ENCODE measurements at places on chromosomes 7 and 10. TPM values are rescaled to one million over a fixed set of nuclear protein-coding genes. Genes with fewer than 3 reads are reported as not detected.
A peak's percentile ranks its signal among the peaks of the same experiment; 100 is the strongest.

Gene NRG3
- total RNA-seq, result not detected

Gene ACHE
- total RNA-seq, result under 0.01 TPM

Gene BNIP3
- total RNA-seq, result 112 TPM

Gene OR9A2
- not detected for total RNA-seq

Gene GALNT17
- 0.36 TPM for total RNA-seq

Gene CYCS
- 21.5 TPM for total RNA-seq

Gene BICC1
- 254 TPM for total RNA-seq

Gene GRM8
- total RNA-seq, result not detected

GRCh38 chr10:102648889-102649796 lies 4.9 kb downstream of the TRIM8 start:
- H3K4me3 ChIP-seq, result peak overlapping the region; percentile 88
- DNase-seq, result peak; percentile 86
- peaks cover 37% of the 10 kb centered on the region for H3K4me1 ChIP-seq
- H3K36me3 ChIP-seq, result peaks cover 36% of the 10 kb centered on the region
- peak overlapping the region; percentile 33 for H3K27ac ChIP-seq

DNA sequence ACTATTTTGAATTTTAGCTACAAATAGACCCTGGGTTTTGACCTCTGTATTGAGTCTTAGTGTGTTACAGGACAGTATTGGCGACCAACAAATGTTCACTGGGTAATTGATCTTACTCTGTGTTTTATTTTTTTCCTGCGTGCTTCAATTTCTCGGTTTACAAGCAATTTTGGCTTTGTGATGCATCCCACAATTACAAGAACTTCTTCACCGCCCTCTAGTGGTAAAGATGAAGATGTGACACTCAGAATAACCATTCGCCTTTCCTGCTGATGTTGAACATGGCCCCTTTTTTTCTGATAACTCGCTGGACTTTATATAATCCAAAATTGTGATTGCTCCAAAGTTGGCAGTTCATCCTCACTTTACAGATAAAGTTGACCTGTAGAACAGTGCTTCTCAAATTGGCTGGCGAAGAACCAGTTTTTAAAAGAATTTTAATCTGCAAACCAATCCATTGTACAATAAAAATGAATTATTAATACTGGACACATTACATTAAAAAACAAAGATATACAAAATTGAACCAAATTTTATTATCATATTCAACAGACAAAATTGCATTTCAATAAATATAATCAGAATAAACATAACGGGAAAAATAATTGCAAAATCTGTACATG lies 20.2 kb upstream of the SMC3 start:
- H3K4me1 ChIP-seq, result no peaks in the 10 kb centered on the region
- peaks cover 7% of the 10 kb centered on the region for H3K27me3 ChIP-seq
- no peak overlapping the region for H3K4me3 ChIP-seq
- H3K36me3 ChIP-seq, result no peaks in the 10 kb centered on the region

DNA sequence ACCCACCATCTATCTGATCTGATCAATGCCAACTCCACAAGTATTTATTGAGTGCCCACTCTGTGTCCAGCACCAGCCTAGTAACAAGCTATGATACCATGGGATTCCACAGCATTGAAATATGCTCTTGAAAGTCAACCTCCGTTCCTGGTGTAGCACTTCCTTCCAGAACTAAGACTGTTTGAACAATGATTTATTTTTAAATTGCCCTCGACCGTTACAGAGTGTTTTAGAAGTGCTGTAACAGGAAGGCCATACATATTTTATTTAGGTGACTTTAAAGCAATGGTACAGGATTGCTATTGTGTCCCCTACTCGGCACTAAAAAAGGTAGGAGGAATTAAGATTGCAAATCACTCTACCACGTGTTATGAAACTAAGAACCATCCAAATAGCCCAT lies 225.6 kb downstream of the TEX36 start:
- no peak overlapping the region for H3K4me3 ChIP-seq
- H3K36me3 ChIP-seq, result no peaks in the 10 kb centered on the region
- DNase-seq, result no peak
- no peak overlapping the region for H3K27ac ChIP-seq

DNA sequence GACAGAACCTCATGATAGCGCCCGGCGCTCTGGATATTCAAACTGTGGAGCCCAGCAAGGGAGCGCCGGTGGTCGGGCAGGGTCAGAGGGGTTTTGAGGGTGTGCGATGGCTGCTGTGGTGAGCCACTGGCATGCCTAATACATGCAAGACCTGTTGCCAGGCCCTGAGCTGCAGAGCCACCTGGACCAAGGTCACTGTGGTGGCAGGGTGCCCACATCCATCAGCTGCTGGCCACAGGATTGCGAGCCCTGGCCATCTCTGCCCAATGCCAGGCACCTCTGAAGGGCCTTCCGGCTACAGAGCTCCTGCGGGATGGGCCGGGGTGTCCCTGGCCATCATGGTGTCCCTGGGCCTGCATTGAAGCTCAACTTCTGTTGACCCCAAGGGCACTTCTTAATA lies 123.0 kb upstream of the TNRC18 start:
- H3K4me3 ChIP-seq, result no peak overlapping the region
- peak; percentile 47 for DNase-seq
- no peak overlapping the region for H3K27ac ChIP-seq

- no peak overlapping the region for H3K27ac ChIP-seq
- no peaks in the 10 kb centered on the region for H3K36me3 ChIP-seq
- no peaks in the 10 kb centered on the region for H3K4me1 ChIP-seq
- H3K4me3 ChIP-seq, result no peak overlapping the region
- no peak for DNase-seq
Observed at GRCh38 chr10:59508296-59508695, 145.9 kb upstream of the FAM13C start.

GRCh38 chr7:74040791-74041520 lies 13.0 kb downstream of the ELN start:
- no peak overlapping the region for H3K4me3 ChIP-seq
- H3K4me1 ChIP-seq, result no peaks in the 10 kb centered on the region
- H3K36me3 ChIP-seq, result no peaks in the 10 kb centered on the region
- peak; percentile 66 for DNase-seq
- H3K27me3 ChIP-seq, result no peaks in the 10 kb centered on the region

- H3K27me3 ChIP-seq, result no peaks in the 10 kb centered on the region
- peaks cover 3% of the 10 kb centered on the region for H3K4me1 ChIP-seq
- H3K4me3 ChIP-seq, result no peak overlapping the region
- H3K36me3 ChIP-seq, result no peaks in the 10 kb centered on the region
- no peak overlapping the region for H3K27ac ChIP-seq
Observed at GRCh38 chr10:59562126-59562525, 147.5 kb downstream of the SLC16A9 start.

- H3K4me3 ChIP-seq, result no peak overlapping the region
- H3K36me3 ChIP-seq, result no peaks in the 10 kb centered on the region
- no peak for DNase-seq
Observed at GRCh38 chr10:7474388-7474787, 63.6 kb upstream of the SFMBT2 start.

- H3K27ac ChIP-seq, result no peak overlapping the region
- H3K4me3 ChIP-seq, result no peak overlapping the region
- no peaks in the 10 kb centered on the region for H3K36me3 ChIP-seq
- H3K4me1 ChIP-seq, result peaks cover 16% of the 10 kb centered on the region
- peak; percentile 94 for DNase-seq
Observed at GRCh38 chr10:73644015-73644743, 2.9 kb upstream of the MYOZ1 start.

GRCh38 chr10:116721547-116722392 lies 20.6 kb downstream of the HSPA12A start:
- DNase-seq, result peak; percentile 38
- peak overlapping the region; percentile 28 for H3K27ac ChIP-seq
- H3K4me1 ChIP-seq, result peaks cover 11% of the 10 kb centered on the region
- no peaks in the 10 kb centered on the region for H3K36me3 ChIP-seq

DNA sequence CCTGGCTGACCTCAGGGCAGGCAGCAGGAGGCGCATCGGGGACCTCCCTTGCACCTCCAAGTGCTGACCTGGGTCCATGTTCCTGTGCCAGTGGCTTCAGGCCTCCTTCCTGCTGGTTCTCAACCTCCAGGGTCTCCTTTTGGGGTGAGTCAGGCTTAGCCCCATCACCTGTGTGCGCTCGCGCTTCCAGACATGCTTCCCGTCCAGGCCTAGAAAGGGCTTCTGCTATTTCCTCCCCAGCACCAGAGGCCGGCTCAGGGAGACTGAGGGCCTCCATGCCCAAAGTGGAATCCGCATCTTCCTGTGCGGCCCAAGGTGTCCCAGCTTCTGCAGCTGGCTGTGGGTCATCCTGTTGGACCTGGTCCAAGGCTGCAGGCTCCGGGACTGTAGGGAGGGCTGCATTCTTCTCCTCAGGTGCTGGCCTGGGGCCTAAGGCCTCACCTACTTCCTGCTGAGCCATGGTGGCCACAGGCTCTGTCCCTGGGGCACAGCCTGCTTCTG lies 5.9 kb downstream of the NACAD start:
- no peak overlapping the region for H3K4me3 ChIP-seq
- H3K27me3 ChIP-seq, result no peaks in the 10 kb centered on the region
- H3K4me1 ChIP-seq, result no peaks in the 10 kb centered on the region
- no peak overlapping the region for H3K27ac ChIP-seq
- H3K36me3 ChIP-seq, result no peaks in the 10 kb centered on the region
- DNase-seq, result peak; percentile 87

GRCh38 chr10:8088504-8088903 lies 34.0 kb downstream of the GATA3 start:
- H3K4me1 ChIP-seq, result no peaks in the 10 kb centered on the region
- no peaks in the 10 kb centered on the region for H3K36me3 ChIP-seq
- no peak overlapping the region for H3K4me3 ChIP-seq
- H3K27me3 ChIP-seq, result no peaks in the 10 kb centered on the region
- no peak overlapping the region for H3K27ac ChIP-seq

- DNase-seq, result peak; percentile 49
- H3K27me3 ChIP-seq, result no peaks in the 10 kb centered on the region
- H3K4me1 ChIP-seq, result peaks cover 79% of the 10 kb centered on the region
Observed at GRCh38 chr7:130942211-130942964, 208.4 kb upstream of the KLF14 start.

DNA sequence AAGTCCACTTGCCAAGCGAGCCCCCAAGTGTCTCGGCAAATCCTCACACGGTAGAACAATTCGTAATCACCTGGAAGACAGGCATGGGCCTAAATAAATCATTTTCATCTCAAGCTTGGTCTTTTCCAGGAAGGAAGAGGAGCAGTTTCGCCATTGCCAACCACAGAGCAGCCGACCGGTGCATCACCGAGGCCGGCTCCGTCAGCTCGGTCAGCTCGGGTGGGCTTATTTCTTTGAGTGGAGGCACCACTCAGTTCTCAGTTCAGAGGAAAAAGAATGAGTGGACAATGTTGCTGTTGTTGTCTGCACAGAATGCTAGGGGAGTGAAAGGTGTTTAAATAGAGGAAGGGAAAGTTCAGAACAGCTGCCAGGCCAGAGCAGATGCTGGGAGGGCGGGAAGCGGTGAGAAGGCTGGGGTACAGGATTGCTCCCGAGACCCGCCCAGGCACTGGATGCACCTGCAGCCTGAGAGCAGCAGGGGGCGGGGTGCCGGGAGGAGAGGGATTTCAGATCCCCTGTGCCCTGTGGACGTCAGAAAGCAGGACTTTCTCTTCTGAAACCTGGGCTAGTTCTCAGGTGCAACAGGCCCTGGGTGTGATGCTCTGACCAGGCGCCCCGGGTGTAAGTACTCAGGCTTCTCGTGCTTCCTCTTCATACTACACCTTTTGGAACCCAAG lies 17.7 kb upstream of the IGFBP3 start:
- H3K4me1 ChIP-seq, result peaks cover 2% of the 10 kb centered on the region
- no peaks in the 10 kb centered on the region for H3K27me3 ChIP-seq
- no peak overlapping the region for H3K27ac ChIP-seq
- DNase-seq, result no peak
- H3K36me3 ChIP-seq, result no peaks in the 10 kb centered on the region
- H3K4me3 ChIP-seq, result no peak overlapping the region

GRCh38 chr10:124328477-124329220 lies 90.1 kb downstream of the OAT start:
- peaks cover 7% of the 10 kb centered on the region for H3K4me1 ChIP-seq
- DNase-seq, result peak; percentile 59
- no peaks in the 10 kb centered on the region for H3K36me3 ChIP-seq
- H3K4me3 ChIP-seq, result no peak overlapping the region
- no peak overlapping the region for H3K27ac ChIP-seq

DNA sequence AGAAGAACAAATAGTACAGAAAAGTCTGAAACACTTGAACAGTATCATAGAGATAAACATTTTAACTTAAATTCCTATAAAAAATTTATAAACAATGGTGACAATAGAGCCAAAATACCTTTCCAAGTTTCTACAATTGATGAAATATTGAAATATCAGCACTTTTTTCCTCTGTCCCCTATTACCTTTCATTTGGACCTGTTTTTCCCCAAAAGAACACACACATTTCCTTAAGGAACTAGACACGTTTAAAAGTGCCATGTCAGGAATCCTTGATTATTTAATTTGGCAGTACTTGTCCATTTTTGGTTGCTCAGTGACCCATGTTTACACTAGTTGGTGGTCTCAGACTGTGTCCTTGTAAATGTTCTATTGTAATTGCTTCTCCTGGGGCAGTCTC lies 162.6 kb downstream of the CTNNA3 start:
- H3K27me3 ChIP-seq, result no peaks in the 10 kb centered on the region
- no peak overlapping the region for H3K4me3 ChIP-seq
- H3K36me3 ChIP-seq, result no peaks in the 10 kb centered on the region
- H3K4me1 ChIP-seq, result no peaks in the 10 kb centered on the region
- no peak overlapping the region for H3K27ac ChIP-seq

DNA sequence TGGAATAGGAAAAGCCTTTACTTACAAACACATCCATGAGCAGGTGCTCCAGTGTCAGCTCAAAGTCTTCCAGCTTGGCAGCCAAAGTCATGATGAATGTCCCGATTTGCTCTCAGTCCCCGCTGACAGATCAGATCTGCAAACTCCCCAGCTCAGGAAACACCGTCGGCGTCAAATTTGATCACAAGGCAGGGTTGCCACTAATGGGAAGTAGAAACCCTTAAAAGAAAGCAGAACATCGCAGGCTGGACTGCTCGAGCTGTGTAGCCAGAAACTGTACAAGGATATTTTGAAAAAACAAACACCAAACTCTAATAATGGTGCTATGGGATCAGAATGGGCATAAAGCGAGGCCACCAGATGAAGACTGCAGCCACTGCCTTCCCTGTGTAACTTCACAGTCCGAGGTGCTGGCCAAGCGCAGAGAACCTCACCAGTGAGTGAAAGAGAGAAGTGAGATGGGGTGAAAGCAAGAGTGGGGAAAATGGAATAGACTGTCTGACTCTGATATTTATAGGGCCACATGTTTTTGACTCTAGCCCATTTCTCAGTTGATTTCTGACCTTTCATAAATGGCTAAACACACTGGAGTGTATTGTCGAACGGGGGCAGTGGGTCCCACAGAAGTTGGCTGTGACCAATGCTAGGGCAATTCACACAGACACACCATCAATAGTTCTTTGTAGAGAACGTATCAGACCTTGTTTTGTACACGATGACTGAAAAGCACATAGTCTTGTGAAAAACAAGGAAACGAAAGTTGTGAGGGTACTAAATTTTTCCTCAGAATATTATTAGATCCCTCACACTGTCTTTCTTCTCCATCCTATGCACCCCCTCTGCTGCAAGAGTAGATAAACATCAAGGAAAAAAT lies 306.2 kb downstream of the FRMD4A start:
- peaks cover 3% of the 10 kb centered on the region for H3K27me3 ChIP-seq
- no peak overlapping the region for H3K27ac ChIP-seq
- DNase-seq, result peak; percentile 21

- H3K36me3 ChIP-seq, result peaks cover 82% of the 10 kb centered on the region
- peaks cover 21% of the 10 kb centered on the region for H3K4me1 ChIP-seq
- no peaks in the 10 kb centered on the region for H3K27me3 ChIP-seq
- no peak overlapping the region for H3K4me3 ChIP-seq
Observed at GRCh38 chr10:818010-818409, 113.5 kb downstream of the LARP4B start.

- H3K4me1 ChIP-seq, result no peaks in the 10 kb centered on the region
- H3K4me3 ChIP-seq, result no peak overlapping the region
- no peaks in the 10 kb centered on the region for H3K27me3 ChIP-seq
- no peak for DNase-seq
Observed at GRCh38 chr7:42746214-42746613, 165.7 kb downstream of the C7orf25 start.
